Type B pancreatic cell (in vitro differentiated cells): ENCODE measurements at places on chromosomes 2 and 18. TPM values are rescaled to one million over a fixed set of nuclear protein-coding genes. Genes with fewer than 3 reads are reported as not detected.

DNA sequence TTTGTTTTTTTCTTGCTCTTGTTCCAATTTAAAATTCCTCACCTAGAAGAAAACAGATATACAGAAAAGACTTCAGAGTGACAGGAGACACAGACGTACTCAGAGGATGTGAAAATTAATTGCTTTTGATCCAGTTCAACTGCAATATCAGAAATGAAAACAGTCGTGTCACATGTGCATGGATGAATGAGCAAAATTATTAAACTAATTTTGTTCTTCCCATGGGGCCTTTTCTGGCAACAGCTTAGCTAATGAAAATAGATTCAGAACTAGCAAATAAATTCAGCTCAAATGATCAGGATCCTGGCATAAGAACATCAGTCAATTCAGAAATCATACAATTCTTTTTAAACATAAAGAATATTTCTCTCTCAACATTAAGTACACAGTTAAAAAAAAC, 100.5 kb downstream of the CABYR start:
- DNase-seq = no peak

Gene AKAIN1
- total RNA-seq = 0.95 and 1.1 TPM in 2 replicates

DNA sequence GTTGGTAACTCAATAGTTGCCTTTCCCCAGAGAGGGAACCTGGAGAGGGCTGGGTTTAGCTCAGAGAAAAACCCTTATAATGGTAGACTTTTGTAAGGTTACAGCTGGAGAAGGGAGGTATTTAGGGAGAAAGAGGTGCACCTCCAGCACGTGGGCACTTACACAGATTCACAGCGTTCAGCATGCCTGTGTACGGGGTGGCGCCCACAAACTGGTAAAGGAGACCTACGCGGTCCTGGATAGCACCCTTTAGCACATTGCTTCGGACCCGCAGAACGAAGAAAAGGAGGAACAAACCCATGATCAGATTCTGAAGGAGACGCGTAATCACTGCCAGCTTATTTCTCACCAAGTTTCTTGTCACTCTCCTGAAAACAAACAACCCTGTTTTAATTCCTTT, 14.9 kb downstream of the ABCG5 start:
- DNase-seq = no peak

Gene ST6GAL2
- 1.8 and 18.7 TPM in 2 replicates for total RNA-seq

Gene C2orf80
- not detected in 2 replicates for total RNA-seq

Gene LRATD1
- 21.6 and 52.0 TPM in 2 replicates for total RNA-seq

DNA sequence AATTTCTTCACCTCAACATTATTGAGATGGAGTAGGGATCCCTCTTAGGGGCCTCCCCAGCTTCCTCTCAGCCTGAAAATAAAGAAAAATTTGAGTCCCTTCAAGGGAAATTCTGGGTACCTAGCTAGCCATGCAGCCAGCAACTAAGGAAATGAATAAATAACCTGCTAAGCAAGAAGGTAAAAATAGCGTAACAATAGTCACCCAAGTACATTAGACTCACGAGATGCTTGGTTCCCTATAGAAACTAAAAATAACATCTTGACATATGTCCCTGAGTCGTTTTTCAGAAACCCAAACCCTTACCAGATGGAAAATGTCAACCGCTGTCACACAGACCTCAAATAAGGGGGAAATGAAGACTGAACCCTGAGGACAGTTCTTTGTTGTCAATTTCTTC, 51.9 kb downstream of the CACNB4 start:
- no peak for DNase-seq

DNA sequence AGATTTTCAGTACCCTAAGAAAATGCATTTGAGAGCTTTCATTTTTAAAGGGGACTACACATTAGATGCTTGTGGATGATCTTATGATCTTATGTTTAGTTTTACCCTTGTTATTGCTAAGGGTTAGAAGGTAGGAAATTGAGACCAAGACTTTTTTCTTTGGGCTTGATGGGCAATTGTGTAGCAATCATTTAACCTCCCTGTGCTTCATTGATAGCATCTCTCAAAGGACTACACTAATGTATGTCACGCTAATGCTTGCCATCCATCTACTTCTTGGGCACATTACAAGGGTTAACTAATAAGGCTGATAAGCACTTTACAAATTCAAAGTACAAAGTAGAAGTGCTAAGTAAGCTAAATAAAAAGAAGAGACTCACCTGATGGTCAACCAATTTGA, 189.3 kb upstream of the LRP1B start:
- DNase-seq = no peak

DNA sequence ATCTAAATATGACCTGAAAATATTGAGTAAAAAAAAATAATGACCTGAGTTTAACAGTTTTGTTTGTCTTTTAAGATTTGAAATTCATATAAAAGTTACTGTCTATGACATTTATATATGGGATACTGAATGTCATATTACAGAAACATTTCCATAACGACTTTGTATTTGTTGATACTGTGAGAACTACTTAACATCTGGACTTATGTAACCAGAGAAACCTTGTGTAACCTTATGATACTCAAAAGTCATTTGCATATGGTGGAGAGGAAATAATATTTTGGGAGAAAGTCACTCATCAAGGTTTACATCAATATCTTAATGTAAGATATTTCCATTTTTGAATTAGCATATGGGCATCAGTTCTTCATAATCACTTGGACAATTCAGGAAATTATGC, 12.6 kb downstream of the MFSD6 start:
- DNase-seq = no peak

DNA sequence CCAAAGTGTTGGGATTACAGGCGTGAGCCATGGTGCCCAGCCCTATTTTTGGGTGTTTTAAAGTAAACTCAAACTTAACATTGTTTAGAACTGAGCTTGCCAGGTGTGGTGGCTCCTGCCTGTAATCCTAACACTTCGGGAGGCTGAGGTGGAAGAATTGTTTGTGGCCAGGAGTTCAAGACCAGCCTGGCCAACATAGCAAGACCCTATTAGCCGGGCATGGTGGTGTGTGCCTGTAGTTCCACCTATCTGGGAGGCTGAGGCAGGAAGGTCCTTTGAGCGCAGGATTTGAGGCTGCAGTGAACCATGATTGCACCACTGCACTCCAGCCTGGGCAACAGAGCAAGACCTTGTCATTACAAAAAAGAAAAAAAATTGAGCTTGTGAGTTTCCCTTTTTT, 17.5 kb downstream of the SFTPB start:
- DNase-seq = no peak

DNA sequence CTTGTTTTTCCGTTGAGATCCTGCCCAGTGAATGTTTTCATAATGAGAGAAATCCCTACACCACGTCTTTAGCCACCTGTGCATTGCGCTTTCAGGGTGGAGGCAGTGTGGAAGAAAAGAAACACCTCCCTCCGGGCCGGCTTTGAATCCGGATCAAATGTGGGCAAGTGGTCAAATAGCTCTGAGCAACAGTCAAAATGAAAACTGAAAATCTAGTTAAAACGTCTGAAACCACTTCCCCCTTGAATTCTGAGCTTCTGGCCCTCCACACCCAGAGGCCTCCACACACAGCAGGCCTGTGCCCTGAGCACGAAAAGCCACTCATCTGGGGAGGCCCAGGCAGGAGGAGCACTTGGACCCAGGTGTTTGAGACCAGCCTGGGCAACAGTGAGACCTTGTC, 263.6 kb upstream of the SALL3 start:
- no peak for DNase-seq

Gene FAM110C
- total RNA-seq = 2.3 and 2.6 TPM in 2 replicates

Gene ITGB6
- 3.2 and 7.8 TPM in 2 replicates for total RNA-seq

- no peak for DNase-seq
These were observed 75.4 kb downstream of the TAF4B start for GRCh38 chr18:26301681-26302080.

GRCh38 chr2:120517751-120518469, 172.0 kb downstream of the INHBB start:
- DNase-seq = no peak

DNA sequence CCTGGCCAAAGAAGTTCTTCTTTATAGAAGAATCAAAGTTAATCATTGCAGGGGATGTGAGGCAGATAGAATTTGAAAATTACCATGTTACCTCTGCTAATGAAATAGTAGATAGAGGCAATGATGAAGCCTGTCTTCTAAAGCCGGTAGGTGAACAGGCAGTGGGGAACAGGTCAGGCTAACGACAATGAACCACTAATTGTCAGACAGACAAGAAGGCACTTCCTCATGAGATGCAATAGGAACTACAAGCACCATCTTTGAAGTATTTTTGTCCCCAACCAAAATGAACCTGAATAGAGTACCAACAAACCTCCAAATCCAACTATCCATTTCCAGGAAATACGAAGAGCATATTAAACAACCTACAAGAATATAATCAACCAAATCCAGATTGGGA, 41.6 kb upstream of the RAB31 start:
- no peak for DNase-seq

DNA sequence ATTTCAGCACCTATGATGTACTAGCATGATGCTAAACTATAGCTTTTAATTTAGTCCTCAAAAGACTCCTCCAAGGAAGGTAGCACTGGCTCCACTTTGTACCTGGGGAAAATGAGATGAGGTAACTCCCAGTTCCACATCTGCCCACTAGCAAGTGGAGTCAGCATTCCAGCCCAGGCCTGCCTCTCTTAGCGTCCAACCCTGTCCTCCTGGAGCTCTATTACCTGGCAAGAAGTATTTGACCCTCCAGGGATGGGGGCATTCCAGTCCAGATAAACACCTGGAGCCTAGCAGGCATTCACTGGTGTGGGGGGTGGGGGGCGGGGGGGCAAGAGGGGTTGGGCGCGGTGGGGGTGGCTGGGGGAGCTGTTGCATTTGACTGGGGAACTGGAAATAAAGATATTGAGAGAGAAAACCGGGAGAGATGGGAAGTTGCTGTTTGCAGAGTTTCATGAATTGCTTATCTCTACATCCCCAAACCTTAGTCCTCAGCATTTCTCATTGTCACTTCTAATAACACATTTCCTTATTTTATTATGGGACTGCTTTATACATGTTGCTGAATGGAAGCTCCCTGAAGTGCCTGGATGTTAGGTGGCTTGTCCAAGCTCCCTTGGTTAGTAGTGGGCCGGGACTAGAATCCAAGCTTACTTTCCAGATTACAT, 22.0 kb upstream of the FZD5 start:
- DNase-seq = no peak
